ENCODE measurements at places on chromosomes 11 and 22. TPM values are rescaled to one million over a fixed set of nuclear protein-coding genes. Genes with fewer than 3 reads are reported as not detected.

Gene KCNK4
- total RNA-seq = not detected

DNA sequence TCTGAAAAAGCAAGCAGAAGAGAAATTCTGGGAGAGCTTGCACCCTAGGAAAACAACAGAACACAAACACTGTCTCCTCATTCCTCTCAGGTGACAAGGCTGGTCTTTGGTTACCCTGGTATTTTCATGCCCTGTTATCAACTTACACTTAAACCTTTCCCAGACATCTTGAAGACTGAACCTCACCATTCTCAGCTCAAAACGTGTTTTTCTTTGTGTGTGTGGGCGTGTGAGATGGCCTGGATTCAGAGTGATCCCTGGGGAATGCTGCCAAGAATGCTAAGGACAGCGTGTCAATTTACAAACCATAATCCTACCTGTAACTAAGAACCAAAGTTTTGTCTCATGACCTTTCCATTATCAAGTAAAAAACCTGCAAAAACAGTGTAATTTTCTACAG is 33.3 kb downstream of the ELF5 start:
- DNase-seq = no peak

DNA sequence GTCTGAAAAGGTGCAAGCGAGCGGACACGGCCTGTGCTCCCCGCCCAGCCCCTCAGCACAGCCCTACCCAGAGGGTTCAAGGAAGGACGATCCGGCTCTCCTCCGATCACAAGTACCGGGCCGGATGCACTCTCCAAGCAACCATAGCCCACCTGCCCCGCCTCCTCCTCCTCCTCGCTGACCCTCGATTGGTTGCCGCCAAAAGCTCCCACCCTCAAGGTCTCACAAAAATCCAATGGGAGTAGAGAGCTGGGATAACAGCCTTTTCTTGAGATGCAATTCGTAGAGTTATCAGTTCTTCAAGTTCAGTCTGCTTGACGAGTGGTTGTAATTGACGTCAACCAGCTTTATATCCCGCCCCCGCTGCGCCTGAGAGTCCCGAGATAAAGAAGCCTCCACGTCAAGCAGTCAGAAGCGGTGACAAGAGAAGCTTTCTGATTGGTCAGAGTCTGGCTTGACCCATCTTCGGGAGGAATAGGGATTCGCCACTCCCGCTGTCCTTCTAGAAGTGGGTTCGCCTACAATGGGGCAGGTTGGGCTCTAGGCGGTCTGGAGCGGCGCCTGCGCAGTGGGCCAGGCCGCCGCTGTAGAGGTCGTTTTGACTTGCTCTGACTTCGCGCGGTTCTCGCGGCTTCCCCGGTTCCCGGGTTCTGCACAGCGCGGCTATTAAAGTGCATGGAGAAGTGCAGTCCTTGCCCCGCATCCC is at the start of gene IFT27:
Gene IFT27, minus strand, starts transcription at position 156 of the 706 bp plus-strand sequence. CDS start 412 bp downstream, outside the sequence.
- peak; percentile 99 for DNase-seq

- no peak for DNase-seq
These were observed 1.6 kb downstream of the KIAA0930 start for GRCh38 chr22:45238957-45239680.

GRCh38 chr11:17976651-17977050 is 36.2 kb downstream of the SERGEF start:
- DNase-seq = no peak

Measured in H4 (cell line).